Activated CD4-positive, alpha-beta T cell treated with anti-CD3 and anti-CD28 coated beads, Interleukin-2, amount 50 U/mL, for 24 hours (primary cell): ENCODE measurements at places on chromosomes 11 and 22.

GRCh38 chr11:34558673-34559072, 45.1 kb upstream of the ELF5 start:
- DNase-seq = no peak

DNA sequence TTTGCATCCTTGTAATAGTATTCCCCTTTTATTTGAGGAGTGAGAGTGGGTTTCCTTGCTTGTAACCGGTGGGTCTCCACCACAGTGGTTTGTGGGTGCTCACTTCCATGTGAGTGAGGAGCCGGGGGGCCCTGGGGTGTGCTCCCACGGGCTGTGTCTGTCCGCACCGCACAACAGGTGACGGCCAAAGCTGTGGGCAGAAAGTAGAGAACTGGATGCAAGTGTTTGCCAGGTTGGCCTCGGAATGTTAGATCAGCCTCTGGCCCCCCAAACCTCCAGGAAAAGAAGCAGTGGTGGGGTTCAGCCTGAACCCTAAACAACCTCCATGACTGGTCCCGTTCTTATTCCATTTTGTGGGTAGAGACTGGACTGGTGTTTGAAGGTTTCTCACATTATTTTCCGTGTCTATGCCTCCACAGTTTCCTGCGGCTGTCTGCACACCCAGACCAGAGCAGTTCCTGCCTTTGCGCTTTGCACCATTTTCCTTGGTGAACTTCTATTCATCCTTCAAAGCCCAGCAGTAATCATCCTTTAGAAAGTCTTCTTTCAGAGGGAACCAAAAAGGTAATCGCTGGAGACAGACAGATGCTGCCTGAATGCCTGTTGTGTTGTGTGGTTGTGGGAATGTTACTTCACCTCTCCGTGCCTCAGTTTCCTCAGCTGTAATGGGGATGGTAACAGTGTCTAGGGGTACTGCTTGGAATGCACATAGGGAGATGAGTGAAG, 77.2 kb downstream of the MYEOV start:
- DNase-seq = no peak

- no peak for DNase-seq
These were observed 10.7 kb downstream of the PRG3 start for GRCh38 chr11:57370251-57370650.

- DNase-seq = peak; percentile 21
These were observed 310 bp downstream of the TCF20 start for GRCh38 chr22:42270176-42270509.

DNA sequence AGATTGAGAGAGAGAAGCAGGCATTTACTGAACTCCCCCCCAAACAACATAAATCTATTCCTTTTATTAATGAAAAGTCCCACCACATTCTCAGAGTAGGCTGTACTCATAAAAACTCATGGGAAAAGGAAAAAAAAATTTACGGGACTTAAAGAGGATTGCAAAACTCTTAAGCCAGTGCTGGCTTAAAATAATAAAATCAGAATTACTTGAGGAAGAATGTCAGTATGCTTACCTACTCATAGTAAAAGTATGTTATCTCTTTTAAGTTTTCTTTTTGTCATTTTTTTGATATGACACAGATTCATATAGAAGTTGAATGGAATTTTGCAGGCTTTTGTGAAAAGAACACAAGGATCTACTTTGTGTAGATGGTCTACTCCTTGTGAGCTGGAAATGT, 126.3 kb downstream of the LUZP2 start:
- DNase-seq = no peak

DNA sequence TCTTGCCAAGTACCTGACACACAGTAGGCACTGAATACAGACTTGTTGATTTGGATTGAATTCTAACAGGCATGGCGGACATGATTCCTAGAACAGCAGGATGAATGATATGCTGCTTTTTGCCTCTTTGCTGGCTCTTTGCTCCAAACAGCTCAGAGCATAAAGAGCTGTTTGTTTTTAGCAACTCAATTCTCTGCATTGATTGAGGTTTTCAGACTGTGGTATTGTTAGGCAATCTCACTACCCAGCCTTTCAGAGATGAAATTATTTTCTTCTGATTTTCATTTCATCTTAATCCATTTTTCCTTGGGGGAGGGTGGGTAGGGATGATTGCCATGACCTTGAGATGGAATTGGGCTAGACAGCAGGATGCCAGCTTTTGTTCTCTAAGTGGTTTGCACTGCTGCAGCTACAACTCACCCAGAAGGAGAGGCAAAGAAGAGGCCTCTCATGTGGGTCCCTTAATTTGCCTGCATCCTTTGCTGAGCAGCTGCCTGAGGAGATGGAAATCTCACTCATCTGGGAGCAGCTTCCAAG, 20.5 kb downstream of the COA4 start:
- DNase-seq = no peak

- no peak for DNase-seq
These were observed 91.7 kb upstream of the OR4B1 start for GRCh38 chr11:48124880-48125279.

DNA sequence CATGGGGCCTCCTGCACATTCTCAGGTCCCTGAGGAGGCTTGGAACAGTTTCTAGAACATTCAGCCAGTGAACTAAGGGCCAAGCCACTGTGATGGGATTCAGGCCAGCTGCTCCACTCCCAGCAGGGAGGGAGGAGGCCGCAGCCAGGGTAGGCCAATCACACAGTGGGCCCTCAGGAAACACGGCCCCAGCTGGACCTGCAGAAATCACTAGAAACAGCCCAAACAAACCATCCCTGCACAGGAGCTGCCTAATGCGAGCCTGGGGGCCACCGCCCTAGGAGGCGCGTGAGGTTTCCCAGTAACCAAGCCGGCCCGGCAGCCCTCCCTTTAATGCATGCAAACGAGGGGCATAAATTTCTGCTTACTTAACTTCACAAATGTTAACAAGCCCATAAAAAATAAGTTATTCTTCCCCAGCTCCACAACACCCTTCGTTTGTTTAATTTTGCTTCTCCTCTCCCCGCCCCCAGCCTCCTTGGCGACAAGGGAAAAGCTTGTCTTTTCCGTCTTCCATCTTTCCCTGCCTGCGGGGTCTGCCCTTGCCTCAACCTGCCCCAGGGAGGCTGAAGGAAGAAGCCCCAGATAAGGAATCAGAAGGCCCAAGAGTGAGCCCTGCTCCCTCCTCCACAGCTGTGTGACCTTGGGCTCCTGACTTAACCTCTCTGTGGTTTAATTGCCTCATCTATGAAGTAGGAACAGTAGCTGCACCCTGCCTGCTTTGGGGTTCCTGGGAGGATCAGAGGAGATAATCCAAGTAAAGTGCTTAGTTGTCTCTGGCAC, 25.7 kb downstream of the ELFN2 start:
- no peak for DNase-seq

DNA sequence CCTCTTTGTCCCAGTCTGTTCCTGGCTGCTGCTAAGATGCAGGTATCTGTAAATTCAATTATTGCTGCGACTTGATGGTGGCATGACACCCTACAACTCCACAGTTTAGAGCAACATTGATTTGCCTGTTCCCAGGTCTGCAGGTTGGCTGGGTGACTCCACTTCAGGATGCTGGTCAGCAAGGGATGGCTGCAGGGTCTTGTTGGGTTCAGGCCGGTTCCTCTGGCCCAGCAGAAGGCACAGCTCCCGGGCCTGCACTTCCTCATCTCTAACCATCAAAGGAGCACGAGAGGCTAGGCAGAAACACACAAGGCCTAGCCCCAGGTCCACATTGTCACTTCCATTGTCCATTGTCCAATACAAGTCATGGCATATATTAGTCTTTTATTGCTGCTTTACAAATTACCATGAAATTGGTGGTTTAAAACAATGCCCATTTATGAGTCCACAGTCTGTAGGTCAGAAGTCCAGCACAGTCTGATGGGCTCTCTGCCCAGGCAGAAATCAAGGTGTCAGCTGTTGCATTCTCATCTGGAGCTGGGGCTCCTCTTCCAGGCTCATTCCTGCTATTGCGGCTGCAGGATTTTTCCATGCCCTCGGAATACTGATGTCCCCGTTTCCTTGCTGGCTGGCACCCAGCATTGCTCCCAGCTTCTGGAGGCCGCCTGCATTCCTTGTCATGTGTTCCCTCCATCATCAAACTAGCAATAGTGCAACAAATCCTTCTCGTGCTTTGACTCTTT, 96.6 kb upstream of the LMO1 start:
- no peak for DNase-seq

GRCh38 chr22:29231971-29232959, 26.6 kb downstream of the EMID1 start:
- DNase-seq = no peak

- no peak for DNase-seq
These were observed 31.3 kb downstream of the ATP6V1E1 start for GRCh38 chr22:17597217-17597616.

GRCh38 chr11:36455658-36456111, 54.4 kb downstream of the TRAF6 start:
- no peak for DNase-seq

GRCh38 chr11:11446967-11447366, 93.9 kb upstream of the CSNK2A3 start:
- DNase-seq = no peak

- no peak for DNase-seq
These were observed 111.3 kb upstream of the OR4B1 start for GRCh38 chr11:48105096-48105990.

GRCh38 chr11:85758480-85759039, 52.4 kb downstream of the SYTL2 start:
- no peak for DNase-seq

DNA sequence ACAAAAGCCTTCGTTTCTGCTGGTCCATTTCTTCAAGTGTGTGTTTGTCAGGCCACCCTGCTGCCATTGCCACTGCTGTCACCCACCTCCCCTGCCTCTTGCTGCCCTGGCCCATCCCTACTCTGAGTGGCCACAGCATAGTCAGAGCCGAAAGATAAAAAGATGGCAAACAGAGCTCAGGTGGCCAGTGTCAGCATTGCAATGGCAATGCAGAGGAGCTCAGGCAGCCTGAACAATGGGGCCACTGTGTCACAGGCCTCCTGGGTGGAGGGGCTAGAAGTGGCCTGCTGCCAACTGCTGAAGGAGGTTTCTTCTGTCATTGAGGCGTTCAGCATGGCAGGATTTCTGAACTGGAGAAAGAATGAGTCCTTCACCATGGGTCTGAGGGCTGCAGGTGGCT, 137.1 kb downstream of the CSNK2A3 start:
- DNase-seq = no peak

DNA sequence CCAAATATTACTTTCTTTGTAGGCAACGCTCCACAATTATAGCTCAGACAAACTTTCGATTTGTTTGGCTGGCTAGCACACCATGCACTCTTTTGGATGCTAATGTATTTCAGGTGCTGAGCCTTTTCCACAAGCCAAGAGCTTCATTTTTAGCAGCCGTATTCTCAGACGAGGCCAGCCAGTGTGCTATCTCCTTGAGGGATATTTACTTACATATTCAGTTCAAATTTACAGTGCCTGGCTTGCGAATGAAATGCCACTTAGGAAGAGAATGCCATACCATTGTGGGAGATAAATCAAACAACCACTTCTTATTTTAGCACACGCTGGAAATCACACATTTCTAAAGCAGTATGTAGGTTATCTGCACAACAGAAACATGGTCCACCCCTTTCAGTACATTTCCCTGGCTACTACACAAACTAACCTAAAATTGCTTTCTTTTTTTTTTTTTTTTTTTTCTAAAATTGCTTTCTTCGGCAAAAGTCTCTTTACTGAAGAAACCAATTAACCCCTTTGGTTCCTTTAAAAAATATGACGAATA, 236.9 kb downstream of the CADM1 start:
- no peak for DNase-seq

DNA sequence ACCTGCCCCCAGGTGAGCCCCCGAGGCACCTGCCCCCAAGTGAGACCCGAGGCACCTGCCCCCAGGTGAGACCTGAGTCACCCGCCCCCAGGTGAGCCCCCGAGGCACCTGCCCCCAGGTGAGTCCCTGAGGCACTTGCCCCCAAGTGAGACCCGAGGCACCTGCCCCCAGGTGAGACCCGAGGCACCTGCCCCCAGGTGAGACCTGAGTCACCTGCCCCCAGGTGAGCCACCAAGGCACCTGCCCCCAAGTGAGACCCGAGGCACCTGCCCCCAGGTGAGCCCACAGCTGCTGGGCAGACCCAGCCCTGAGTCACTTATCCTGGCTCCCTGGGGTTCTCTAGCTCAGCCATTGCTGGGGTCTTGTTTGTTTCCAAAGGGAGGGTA, 36.2 kb downstream of the MUC5B start:
- no peak for DNase-seq

GRCh38 chr11:62922653-62923431, 1.7 kb upstream of the CHRM1 start:
- no peak for DNase-seq

DNA sequence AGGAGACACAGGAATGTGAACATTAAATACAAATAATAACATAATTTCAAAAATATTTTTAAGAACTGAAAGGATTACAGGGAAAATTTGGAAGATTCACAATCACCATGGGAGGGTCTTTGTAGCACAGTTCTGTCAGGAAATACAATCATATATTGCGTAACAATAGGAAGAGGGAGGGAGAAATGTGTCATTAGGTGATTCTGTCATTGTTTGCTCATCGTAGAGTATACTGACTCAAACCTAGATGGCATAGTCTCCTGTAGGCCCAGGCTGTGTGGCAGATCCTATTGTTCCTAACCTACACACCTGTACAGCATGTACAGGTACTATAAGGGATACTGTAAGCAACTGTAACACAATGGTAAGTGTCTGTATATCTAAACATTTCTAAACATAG, 330.4 kb downstream of the BRD1 start:
- no peak for DNase-seq

DNA sequence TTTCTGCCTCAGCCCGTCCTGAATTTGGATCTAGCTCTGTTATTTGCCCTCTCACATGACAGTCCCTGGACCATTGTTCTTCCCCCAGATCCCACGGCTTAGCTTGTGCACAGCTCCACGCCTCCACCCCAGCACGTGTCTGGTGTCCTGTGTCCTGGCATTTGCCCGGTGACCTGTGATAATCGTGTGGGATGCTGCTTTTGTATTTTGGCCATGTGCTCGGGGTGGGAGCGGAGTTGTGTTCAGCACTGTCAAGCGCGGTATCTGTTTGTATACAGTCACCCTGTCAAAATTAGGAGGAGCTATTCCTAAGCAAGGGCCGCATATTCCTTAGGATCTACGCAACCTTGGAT, 11.9 kb downstream of the ADAMTS8 start:
- no peak for DNase-seq

- no peak for DNase-seq
These were observed 97.9 kb upstream of the RTL6 start for GRCh38 chr22:44595841-44596341.

DNA sequence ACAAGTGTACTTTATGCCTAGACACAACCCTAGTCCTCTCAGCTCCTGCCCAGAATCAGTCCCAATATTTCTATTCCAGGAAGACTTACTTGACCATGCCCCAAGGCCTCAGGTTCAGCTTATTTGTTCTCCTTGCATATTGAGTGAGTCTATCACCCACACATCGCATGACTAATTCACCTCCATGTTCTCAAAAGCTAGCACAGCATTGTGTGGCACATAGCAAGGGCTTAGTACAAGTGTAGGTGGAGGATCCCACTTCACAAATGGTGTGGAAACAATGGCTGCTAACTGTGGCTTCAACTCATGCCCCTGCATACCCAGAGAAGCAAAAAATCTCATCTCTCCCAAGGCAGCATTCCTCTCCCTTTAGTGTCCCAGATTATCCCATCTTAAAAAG, 602.6 kb upstream of the API5 start:
- no peak for DNase-seq
